NCI-H446 (cell line): ENCODE measurements at places on chromosomes 7 and 10.

- DNase-seq: peak; percentile 62
Observed at GRCh38 chr7:138961159-138961558, 20.0 kb downstream of the KIAA1549 start.

DNA sequence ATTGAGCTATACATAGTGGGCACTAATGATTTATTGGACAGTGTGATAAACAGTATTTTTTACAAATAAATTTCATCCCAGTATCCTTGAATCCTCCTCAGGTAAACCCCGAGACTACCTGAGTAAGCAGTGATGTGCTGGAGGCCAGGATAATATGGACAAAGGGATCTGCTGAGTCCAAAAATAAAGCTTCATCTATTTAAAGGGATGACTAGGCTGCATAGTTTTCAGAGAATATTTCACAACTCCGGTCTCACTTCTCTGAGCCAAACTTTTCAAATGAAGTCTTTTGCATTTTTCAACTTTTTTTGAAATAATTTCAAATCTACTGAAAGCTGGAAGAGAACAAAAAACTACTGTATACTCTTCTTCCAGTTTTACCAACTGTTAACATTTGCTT is 2.5 kb downstream of the ACTR3B start:
- no peak for DNase-seq

GRCh38 chr7:111424768-111425167 is 137.5 kb downstream of the IMMP2L start:
- no peak for DNase-seq

DNA sequence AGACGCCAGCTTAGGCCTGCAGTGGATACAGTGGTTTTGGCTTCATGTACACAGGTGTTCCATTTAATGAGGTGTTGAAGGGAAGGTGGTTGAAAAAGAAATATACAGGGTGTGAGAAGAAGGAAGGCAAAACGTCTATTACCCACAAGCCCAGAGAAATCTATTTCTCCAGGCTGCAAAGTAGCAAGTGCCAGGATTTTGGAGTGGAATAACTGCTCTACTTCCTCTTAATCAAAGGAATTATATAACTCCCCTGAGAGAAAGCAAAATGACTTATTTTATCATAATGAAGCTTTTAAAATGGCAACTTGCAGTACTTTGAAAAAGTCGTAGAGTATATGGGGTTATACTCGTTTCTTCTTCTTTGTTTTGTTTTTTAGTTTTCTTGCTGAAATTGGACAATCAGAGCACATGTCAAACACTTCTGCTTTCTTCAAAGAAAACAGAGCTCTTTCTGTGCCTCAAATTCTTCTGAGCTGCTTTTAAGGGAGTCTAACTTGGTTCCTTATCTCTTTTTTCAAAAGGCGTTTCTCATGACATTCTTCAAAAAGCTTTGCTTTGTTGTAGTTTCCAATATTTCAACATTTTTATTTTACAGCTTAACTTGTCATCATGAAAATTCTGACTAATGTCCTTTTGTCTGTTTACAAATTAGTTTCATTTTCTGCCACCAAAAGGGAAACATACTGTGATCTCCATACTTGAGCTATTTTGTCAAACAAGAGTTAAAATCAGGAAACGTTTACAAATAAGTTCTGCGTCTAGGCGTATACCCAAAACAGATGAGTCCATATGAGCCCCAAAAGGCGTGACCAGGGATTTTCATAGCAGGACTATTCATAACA is 289.7 kb downstream of the FRMD4A start:
- DNase-seq: no peak

DNA sequence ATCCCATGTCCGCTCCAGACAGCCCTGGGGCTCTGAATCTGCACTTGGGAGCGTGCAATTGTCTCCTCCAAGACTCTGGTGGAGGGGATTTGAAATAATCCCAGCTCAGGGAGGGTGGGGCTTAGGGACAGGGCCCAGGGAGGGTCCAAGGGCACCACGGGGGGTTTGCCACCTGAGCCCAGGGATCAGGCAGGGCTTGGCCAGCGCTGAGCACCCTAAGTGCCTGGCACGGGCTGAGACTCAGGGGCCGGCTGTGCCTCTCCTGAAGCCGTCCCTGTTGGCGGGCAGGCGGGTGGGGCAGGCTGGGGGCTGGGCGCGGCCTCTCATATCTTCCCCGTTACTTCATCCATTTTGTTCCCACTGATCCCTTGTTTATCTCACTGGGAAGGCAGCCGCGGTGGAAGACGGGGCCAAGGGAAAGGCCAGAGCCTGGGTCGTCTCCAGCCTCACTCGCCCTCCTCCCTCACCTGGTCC is 41.8 kb upstream of the ELN start:
- DNase-seq: no peak

DNA sequence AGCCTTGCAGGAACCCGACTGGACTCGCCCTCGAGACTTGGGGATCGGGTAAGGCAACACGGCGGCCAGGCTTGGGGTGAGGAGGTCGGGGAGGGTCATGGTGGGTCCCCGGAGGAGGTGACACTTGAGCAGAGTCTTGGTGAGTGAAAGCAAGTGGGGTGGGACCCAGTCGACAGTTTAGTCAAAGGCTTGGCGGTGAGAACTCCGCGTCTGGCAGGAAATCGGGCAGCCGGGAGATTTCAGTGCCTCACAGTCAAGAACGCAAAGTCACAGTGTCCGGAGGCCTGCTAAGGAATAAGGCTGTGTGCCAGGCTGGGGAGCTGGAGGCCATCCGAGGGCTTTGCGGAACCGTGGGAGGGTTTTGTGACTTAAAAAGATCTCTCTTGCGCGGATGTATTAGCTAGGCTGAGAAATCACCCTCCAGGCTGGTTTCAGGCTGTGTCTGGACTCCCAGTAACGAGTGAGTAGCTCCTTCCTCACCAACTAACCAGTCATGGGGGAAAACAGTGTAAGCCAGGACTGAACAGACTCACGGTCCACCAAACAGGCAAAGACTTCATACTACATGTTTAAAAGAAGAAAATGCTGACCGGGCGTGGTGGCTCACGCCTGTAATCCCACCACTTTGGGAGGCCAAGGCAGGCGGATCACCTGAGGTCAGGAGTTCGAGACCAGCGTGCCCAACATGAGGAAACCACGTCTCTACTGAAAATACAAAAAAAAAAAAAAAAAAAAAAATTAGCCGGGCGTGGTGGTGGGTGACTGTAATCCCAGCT is 613 bp downstream of the AP5Z1 start:
- DNase-seq: no peak

- DNase-seq: no peak
Observed at GRCh38 chr7:44184206-44184872, 4.9 kb downstream of the GCK start.

DNA sequence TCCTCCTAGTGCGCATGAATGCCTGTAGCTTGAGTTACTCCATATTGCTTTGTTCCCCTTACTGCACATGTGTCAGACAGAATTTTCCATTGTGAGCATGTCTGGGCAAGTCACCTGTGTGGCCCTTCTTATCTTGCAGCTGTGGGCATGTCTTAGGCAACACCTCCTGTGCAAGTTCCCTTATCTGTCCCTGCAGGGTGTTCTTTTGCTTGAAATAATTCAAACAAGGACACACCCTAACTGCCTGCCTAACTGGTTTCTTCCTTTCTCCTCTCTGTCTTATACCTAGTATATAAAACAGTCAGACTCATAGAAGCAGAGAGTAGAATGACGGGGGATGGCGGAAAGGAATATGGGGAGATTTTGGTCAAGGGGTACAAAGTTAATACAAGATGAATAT is 421.1 kb upstream of the SORCS1 start:
- no peak for DNase-seq

GRCh38 chr7:150753826-150754603 is 16.8 kb downstream of the GIMAP5 start:
- no peak for DNase-seq

- DNase-seq: no peak
Observed at GRCh38 chr7:99618726-99619125, 2.0 kb downstream of the ZSCAN25 start.

GRCh38 chr7:2080477-2080876 is 152.3 kb downstream of the MAD1L1 start:
- DNase-seq: no peak
